Heart left ventricle (tissue), 16 donors: ENCODE measurements at places on chromosomes 2 and 18.

- DNase-seq, result no peak
Observed at GRCh38 chr2:172297531-172297930, 129.9 kb upstream of the ITGA6 start.

DNA sequence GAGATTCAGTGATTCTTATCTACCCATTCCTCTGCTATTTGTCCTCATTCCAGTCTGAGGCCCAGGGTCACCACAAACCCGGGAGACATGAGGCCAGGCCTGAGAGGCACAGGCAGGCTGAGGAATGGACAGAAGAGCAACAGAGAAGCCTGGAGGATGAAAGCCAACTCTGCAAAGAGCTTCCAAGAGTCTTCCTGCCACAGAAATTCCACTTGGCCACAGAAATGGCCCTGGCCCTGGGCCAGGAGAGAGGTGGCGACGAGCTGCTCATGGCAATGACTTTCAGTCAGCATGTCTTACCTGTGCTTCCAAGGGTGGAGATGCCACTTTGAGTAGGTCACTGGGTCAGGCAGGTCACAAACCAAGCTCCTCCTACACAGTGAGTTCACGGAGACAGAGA lies 155.3 kb upstream of the PKDCC start:
- no peak for DNase-seq

DNA sequence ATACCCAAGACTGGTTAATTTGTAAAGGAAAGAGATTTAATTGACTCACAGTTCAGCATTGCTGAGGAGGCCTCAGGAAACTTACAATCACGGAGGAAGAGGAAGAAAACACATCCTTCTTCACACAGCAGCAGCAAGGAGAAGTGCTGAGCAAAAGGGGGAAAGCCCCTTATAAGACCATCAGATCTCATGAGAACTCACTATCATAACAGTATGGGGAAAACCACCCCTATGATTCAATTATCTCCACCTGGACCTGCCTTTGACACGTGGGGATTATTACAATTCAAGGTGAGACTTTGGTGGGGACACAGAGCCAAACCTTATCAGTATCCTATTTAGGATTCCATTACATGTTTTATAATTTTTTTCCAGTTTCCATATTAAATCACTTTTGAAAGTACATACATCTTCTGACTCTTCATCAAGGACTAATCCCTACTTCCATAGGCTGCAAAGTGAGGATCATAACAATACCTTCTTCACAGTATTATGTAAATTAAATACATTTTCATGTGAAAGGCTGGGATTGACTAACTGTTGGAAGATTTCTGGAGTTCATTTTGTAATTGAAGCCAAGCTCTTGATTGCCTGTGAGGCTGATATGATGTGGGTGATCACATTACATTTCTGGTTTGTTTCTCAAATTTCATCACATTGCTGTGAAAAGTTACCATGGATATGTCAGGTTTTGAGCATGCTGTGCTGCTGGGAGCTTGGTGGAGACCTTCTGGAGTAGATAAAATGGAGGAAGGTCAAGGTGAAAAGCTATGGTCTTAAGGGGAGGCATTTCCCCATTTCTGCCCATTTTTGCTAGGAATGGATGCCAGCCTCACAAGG lies 31.7 kb upstream of the CERS6 start:
- DNase-seq, result no peak

DNA sequence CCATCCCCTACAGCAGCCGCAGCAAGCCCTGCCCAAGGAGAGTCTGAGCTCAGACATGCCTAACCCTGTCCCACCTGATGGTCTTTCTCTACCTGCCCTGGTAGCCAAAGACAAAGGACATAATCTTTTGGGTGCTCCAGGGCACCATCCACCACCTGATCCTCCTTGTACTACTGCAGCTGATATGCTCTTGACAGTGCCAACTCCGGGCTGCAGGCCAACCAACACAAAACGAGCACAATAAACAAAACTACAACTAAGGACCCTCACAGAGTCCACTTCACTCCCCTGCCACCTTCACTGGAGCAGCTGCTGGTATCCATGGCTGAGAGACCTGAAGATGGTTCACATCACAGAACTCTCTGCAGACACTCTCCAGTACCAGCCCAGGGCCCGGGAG lies 106.3 kb downstream of the GRB14 start:
- no peak for DNase-seq

GRCh38 chr2:144671695-144672455 lies 152.0 kb upstream of the ZEB2 start:
- no peak for DNase-seq

- no peak for DNase-seq
Observed at GRCh38 chr2:151668737-151669136, 65.5 kb downstream of the NEB start.
